ENCODE measurements at places on chromosomes 4 and X.

- DNase-seq: no peak
Measured at GRCh38 chr4:168593399-168593798, 96.5 kb downstream of the PALLD start.

- no peak for DNase-seq
Measured at GRCh38 chrX:78573630-78574029, 85.5 kb downstream of the RTL3 start.

DNA sequence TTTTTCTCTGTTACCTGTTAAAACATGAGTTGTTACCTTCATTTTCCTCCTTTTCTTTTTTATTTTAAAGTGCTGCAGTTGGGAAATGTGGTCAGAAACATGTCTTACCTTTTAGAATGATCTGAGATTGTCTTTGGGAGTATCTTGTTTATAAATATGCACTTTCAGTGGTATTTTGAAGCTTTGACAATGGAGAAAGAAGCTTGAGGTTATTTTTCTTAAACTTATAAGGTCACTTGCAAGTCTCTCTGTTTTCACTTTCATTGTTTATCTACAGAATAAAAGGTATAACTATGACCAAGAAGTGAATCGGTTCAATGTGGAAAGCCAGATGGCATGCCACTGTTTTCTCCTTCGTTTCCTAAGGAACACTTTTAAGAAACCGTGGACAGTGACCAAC lies 167.5 kb upstream of the SLC7A11 start:
- no peak for DNase-seq

- DNase-seq: no peak
Measured at GRCh38 chrX:35439034-35439660, 359.0 kb upstream of the MAGEB16 start.

DNA sequence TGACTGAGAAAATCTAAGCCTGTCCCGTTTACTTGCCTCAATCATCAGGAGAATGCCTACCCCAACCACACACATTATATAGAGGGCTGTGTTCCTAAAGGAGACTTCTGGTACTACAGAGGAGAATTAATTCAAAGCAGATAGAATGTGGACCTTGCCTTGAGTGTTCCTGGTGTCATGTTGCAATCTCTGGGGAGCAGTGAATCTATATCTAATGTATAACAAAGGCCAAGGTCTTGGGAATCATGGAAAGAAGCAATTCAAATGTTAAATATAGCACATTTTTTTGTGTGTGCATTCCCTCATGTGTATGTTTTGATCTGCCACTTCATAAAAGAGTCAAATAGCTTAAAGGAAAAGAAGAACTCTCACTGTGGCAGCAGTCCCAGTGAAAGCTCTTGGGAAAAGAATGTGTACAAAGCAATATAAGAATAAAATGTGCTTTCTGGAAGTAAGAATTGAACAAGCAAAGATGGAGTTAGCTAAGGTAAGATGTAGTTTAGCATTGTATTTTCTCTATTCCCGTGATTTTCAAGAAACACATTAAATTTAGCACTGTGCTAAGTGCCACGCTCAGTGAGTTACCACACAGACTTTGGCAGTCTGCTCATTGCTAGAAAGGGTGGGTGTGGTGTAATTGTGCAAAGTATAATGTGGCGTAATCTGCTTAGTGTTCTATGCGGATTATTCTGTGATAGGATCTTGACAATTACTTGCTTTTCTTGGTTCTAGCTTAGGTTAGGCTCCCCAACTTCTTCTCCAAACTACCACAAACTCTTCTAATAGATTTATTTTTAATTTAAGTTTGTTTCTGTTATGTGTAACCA lies 13.7 kb downstream of the ADH6 start:
- no peak for DNase-seq

DNA sequence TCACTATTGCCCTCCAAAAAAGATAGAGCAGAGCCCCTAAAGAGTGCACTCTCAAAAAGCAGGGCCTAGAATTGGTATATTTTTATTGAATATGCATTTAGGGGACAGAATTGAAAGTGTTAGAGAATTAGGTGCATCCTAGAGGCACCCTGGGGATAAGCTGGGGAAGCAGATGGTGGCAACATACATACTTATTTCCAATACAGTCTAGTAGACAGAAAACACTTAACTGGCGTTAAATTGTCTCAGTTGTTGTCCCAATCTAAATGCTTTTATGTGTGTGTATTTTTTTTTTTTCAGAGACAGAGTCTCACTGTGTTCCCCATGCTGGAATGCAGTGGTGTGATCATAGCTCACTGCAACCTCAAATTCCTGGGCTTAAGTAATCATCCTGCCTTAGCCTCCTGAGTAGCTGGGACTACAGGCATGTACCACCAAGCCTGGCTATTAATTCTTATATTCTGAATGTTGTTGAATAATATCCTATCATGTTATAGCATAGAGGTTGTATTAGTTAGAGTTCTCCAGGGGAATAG lies 481.8 kb downstream of the GRXCR1 start:
- DNase-seq: no peak

DNA sequence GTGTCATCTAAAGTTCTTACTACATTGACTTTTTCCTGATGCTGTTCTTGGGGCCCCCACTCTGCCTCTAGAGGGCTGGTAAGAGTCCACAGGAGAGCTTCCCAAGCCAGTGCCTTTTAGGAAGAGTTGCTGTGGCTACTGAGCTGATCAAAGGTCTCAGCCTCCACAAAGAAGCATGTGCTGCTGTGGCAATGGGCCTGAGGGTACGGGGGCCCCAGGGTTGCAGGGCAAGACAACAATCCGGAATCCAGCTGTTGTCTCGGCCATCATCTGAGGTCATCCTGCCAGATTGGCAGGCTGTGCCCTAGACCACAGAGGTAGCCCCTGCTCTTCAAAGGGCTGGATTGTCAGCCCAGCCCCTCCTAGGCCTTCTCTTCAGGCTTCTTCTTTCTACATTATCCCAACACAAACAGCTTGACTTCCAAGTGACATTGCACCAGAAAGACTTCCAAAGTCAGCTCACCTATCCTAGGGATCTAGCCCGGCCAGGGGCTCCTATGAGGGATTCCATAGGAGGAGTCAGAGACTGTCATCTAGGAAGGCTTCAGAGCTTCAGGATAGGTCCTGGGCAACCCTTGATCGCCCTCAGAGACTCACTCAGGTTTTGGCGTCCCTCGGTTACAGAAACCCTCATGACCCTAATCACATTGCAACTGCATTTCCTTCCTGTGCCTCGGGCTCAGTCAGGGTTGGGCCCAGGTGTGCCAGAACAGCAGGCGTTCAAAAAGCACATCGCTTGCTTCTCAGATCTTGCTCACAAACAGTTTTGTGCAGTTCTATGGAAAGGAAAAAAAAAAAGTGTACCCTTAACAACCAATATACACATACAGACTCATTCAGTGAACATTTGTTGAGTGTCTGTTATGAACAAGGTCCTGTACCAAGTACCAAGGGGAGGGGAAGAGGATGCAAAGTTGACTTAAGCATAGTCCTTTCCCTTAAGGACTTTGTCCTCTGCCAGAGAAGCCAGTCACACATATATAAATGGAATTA lies 27.8 kb downstream of the SLC25A5 start:
- no peak for DNase-seq

- no peak for DNase-seq
Measured at GRCh38 chr4:962231-963208, 10.8 kb downstream of the DGKQ start.

- no peak for DNase-seq
Measured at GRCh38 chr4:71290476-71290875, 48.3 kb upstream of the SLC4A4 start.

- peak; percentile 0 for DNase-seq
Measured at GRCh38 chrX:148500423-148501385, at the start of gene AFF2. AFF2 (plus strand) TSS chrX:148500617; CDS start chrX:148501098, 481 bp downstream.

- DNase-seq: no peak
Measured at GRCh38 chr4:108126806-108127205, 41.9 kb downstream of the LEF1 start.

GRCh38 chrX:109357706-109358105 lies 124.2 kb downstream of the GUCY2F start:
- DNase-seq: no peak

DNA sequence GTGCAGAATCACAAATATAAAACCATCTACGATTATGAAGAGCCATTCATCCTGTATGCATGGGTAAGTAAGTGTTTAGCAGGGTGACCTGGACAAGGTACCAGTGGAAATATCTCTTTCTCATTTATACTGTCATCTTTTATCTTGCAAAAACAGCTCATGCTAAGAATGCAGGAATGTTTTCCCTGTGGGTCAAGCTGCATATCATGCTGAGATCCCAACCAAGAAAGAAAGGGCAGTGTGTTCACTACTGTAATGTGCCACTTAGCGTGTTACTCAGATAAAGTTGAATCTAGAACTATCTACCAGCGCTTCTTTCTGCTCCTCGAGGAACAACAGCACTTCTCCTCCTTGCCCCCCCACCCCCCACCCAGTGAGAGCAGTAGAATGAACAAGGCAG lies 212.7 kb upstream of the TBL1X start:
- no peak for DNase-seq

DNA sequence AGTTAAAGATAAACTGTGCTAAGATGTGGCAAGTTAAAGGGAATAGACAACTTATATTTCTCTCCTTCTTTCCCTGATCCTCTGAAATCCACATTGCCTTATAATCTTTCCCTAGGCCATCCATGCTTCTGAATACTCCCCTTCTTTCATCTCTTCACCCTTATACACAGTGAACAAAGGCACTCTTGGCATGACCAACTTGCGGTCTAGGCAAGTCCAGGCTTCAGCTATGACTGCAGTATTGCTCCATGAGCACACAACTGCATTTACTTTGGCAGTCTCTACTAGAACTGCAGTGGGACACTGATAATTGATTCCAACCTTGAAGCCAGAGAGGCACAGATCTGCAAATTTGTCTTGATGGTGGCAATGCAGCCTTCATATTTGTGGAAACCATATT lies 24.2 kb upstream of the UBA6 start:
- DNase-seq: no peak

DNA sequence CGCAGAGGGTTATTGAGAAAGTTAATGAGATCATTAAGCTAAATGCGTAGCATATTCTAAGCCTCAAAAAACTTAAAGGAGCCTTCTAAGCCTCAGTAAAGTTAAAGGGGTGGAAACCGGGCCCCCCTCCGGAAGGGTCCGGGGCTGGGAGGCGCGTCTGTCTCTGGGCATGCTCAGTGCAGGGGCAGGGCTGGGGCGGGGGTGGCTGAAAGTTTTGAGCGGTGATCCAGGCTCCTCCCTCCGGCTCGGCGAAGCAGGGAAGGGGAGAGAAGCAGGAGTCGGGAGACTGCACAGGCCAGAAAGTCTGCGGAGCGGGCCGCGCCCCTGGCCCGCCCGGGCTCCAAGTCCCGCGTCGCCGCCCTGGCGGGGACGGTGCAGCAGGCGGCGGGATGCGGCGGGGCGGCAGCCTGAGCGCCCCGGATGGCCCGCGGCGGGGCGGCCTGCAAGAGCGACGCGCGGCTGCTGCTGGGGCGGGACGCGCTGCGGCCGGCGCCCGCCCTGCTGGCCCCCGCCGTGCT lies at the start of gene EVC:
EVC (plus strand) TSS at position 241 of the 518 bp plus-strand sequence; CDS start at position 421, 180 bp downstream.
- peak; percentile 73 for DNase-seq

- peak; percentile 25 for DNase-seq
Measured at GRCh38 chrX:135707880-135708279, 5.6 kb upstream of the CT45A1 start.

- no peak for DNase-seq
Measured at GRCh38 chrX:28848707-28849106, 261.5 kb downstream of the IL1RAPL1 start.

DNA sequence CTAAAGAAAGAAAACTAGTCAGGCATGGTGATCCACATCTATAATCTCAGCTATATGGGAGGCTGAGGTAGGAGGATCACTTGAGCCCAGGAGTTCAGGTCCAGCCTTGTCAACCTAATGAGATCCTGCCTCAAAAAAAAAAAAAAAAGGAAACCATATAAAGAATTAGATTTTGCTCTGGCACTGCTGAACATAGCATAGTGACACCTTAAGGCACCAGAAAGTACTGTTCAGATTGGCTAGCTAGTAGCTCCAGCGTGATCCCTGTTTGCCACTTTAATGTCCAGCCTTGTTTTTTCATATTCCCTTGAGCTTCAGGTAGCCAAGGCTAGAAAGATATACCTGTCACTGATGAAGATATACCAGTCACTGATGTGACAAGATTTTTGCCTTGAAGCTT lies 34.1 kb downstream of the EXOC1 start:
- peak; percentile 25 for DNase-seq

DNA sequence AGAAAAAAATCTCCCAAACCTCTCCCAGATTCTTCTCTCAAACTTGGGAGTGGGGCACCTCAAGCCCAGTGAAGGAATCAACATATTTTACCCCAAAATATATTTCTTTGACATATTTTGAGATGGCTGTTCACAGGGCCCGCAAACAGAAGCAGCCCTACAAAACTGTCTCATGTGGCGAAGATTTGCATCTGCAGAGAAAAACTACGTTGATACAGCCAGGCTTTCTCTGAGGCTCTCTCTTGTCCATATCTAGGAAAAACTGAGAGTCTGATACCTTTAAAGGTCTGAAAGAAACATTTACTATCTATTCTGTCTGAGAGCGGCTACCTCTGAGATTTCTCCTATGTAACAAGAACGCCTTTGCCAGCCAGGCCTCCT lies 23.3 kb upstream of the TMSB4X start:
- no peak for DNase-seq

GRCh38 chrX:132648895-132649294 lies 160.1 kb upstream of the MBNL3 start:
- DNase-seq: no peak

GRCh38 chr4:172207886-172208285 lies 394.7 kb downstream of the GALNTL6 start:
- no peak for DNase-seq

DNA sequence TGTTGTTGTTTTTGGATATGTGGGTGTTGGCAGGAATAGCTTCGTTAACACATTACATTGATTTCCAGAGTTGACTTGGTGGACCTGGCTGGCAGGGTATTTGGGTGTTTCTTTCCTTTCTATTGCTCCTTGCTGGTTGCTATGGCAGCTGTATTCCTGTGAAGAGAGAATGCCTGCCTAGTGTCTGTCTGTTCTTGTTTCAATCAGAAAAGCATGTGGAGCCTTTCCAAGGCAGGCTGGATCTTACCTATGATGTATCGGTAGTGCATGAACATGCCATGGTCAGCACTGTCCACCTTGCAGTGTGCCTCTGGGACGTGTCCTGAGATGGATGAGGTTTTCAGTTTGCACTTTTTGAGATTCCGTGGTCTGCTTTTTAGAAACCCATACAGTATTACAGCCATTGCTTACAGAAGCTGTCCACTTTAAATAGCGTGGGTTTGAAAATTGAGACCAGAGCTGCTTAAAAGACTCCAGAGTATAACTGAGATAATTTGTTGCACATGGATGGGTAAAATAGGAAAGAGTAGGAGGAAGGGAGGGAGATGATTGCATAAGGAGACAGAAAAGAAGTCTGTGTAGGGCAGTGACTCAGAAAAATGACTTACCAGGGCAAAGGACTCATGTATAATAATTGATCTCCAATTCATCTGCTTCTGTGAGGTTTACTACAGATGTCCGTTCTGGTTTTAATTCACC lies 20.0 kb upstream of the AADAT start:
- DNase-seq: no peak

DNA sequence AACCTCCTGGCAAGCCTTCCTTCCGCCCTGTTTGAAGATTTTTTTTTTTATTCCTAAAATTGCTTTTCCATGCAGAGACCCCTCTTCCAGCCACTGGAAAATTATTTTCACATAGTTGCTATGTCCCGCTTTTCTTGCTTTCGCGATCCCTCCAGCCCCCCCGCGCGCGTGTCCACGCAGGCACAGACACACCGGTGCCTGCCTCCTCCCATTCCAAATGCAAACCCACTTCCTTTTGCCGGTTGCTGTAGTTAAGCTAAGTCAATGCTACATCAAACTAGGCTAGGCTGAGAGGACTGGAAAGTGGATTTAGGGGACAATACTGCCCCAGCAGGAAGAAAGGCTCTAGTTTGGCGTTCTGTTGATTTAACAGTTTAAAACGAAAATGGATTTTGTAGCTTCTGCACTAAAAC lies 111.0 kb downstream of the DHX15 start:
- DNase-seq: peak; percentile 42

GRCh38 chr4:76275486-76276124 lies 24.1 kb downstream of the FAM47E start:
- no peak for DNase-seq

Measured in ACHN (cell line).